Right renal cortex interstitium (tissue), 3 donors: ENCODE measurements at places on chromosomes 1 and 21. TPM values are rescaled to one million over a fixed set of nuclear protein-coding genes. Genes with fewer than 3 reads are reported as not detected.

The ADGRB2 gene
- polyA plus RNA-seq, result 10.6 TPM

The INSRR gene
- 1.7 TPM for polyA plus RNA-seq

GRCh38 chr1:3675436-3675835 is 23.1 kb downstream of the TP73 start:
- no peak for DNase-seq

GRCh38 chr1:39858315-39858714 is 25.0 kb downstream of the TRIT1 start:
- no peak for DNase-seq

The ANKRD45 gene
- 6.2 TPM for polyA plus RNA-seq

The DYRK1A gene
- 69.8 TPM for polyA plus RNA-seq

The CTNNBIP1 gene
- polyA plus RNA-seq, result 31.4 TPM

DNA sequence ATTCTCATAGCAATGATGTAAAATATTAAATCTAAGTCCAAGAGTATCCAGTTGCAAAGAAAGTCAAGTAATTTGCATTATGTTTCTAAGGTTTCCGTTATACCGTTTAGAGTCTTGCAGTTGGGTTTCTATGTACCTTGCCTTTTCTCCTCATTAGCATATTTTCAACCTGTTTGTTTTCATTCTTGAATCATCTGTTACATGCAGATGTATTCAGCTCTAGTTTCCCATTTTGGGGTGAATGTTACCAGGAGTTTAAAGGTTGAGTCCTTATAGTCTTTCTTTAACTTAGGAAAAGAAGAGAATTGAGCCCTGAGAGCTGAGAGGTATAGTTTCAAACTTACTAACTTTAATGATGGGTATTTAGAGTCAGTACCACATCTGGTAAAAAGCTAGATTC is 139.9 kb downstream of the NFIA start:
- no peak for DNase-seq

- DNase-seq, result no peak
Measured at GRCh38 chr1:227560393-227561173, 2.8 kb upstream of the ZNF678 start.

- no peak for DNase-seq
Measured at GRCh38 chr1:43802356-43802980, 95.1 kb downstream of the ST3GAL3 start.

DNA sequence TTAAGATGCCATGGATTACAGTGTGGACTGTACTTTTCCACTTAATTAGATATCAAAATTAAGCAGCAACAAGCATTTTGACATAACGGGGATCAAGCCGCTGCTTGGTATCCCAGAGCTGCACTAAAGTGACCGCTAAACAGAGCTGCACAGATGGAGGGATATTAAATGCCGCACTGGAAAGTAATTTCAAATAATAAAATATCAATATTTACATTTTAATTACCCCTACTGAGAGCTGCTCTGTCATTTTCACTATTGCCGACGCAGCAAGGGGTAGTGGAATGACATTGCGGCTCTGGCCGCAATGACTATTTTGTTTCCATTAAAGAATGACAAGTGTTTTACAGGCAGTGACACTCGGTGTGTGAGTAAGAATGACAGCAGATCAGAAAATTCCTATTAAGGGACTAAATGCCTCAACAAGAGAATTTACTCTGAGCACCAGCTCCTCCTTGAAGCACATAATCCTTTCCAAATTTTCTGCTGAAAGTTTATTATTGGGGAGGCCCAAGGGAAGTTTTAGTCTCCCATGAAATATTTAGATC is 109.1 kb upstream of the USH2A start:
- no peak for DNase-seq

The DENND2C gene
- 3.1 TPM for polyA plus RNA-seq
